Mucosa of gallbladder (tissue), 1 donor: ENCODE measurements at places on chromosomes 6 and 20. TPM values are rescaled to one million over a fixed set of nuclear protein-coding genes. Genes with fewer than 3 reads are reported as not detected.
A peak's percentile ranks its signal among the peaks of the same experiment; 100 is the strongest.

GRCh38 chr6:6723921-6724538, 135.5 kb downstream of the LY86 start:
- peak; percentile 47 for DNase-seq

DNA sequence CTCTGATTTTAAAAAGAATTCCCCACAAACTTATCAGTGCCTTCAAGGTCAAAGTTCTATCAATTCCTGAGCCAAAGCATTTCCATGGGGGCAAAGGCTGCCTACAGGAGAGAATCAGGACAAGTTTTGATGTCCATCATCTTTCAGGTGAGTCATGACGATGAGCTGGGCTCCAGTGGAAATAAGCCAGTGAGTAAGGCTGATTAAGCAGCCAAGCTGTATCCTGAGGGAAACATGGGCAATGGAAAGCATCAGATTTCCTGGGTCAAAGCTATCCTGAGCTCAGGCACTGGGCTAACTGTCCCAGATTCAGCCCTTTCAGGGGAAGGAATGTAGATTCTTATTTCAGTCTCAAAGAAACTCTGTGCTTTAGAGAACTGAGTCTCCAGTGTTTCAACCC, 377.4 kb downstream of the CD109 start:
- no peak for DNase-seq

DNA sequence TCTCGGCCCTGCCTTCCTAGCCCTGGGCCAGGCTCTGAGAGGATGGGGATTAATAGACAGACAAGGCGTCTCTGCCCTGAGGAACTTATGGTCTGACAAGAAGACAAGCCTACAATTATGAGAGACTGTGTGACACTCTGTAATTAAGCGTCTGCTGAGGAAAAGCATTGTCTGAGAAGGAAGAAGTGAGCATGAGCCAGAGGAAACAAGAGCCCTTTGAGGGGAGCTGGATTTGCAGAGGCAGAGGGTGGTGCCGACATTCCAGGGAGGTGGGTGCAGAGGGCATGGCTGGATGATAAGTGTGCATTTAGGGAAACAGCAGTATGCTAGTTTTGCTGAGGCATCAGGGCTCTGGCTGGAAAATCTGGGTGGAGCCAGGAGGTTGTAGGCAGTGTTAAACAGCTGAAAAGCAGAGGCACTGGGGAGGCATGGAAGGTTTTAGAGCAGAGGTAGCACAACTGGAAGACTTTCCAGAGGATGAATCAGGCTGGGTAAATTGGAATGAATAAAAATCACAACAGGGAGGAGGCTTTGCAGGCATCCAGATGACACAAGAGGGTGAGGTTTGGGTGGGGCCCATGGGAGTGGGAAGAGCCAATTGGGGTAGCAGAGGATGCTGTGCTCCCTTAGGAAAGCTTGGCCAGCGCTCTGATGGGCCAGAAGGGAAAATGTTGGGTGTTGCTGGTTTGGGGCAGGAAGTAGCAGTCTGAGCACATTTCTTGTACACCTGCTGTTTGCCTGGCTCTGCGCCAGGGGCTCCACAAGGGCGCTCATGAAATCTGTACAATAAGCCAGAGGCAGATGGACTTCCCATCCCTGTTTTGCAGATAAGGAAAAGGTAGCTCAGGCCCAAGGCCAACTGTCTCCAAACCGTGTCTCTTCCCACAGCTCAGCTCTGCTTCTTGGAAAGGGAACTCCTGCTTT, 74.0 kb upstream of the MYL9 start:
- peak; percentile 35 for DNase-seq

DNA sequence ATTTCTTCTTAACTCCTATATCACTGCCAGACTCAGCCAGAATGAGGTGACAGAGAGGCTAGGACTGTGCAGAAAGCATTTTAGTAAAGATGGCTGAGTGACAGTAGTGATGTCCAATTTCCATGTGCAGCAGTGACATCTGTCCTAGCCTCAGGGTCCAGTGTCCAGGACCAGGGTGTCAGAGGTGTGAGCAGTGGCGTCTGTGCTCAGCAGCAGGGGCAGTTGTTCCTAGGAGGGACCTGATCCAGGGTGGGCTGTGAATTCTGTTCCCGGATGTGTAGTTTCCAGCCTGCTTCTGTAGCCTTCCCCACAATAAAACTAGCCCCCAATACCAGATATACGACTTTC, 6.0 kb downstream of the HLA-B start:
- DNase-seq: no peak

- no peak for DNase-seq
Measured at GRCh38 chr6:95614094-95614493, 36.8 kb downstream of the MANEA start.

DNA sequence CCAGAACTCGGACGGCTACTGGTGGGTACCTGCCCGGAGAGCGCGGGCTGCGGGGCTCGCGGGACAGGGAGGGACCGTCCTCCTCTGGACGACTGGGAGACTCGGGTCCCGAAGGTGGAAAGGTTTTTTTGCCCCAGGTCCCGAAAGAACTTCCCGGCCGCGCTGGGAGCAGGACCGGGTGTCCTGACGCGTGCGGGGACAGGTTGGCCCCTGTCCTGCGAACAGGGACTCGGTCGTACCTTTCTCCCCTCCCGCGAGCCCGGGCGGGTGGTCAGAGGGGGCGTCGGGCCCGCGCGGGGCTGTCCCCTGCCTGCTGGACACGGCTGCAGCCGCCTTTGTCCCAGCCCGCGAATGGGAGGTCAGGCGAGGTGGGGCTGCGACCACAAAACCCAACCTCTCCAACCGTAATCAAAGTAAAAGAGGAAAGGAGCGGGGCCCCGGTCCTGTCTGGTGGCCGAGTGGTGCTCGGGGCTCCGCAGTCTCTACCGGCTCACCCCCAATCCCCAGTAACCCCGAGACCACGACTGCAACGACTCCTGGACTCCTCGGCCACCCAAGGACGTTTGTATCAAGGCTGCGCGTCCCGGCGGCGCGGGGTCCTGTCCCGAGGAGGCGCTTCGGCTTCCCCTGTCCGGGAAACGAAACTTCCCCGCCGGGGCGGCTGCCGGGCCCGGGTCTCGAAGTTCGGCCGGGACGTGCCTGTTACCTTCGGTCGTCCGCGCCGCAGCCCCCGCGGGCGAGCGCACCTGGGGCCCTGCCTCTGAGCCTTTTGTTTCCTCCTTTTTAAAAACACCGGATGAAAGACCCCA, 798 bp downstream of the DSP start:
- DNase-seq: no peak

The WFDC12 gene
- not detected for total RNA-seq

The ELOVL2 gene
- 0.81 TPM for total RNA-seq

The SPAG4 gene
- total RNA-seq: 7.2 TPM

The DCDC2 gene
- total RNA-seq: 33.8 TPM

The TBPL1 gene
- total RNA-seq: 24.5 TPM

The IL17A gene
- not detected for total RNA-seq

The C20orf202 gene
- total RNA-seq: 0.66 TPM
